Activated naive CD4-positive, alpha-beta T cell (primary cell): ENCODE measurements at places on chromosomes 7 and 10.

DNA sequence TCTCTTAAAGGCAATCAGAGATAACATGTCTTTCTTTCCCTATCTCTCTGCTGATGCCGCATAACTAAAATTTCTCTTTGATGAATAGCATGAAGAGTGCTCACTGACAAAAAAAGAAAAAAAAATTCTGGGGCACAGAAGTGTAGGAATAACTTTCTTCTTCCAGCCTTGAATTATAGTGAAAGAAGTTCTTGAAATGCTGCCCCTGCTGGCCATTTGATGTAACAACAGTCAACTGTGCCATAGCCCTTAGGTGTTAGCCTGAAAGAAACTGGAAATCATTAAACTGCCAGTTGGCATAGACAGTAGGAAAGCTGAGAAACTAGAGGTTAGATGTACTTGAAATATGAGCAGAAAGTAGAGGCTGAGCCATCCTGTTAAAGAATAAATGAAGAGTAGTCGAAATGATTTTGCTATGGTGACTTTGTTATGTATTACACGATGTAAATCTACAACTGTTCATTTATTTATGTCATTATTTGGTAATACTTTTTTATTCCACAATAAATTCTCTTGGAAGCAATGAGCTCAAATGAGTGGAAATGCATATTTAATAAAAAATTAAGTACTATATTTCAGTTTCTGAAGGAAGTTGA, 48.3 kb upstream of the FAM171A1 start:
- DNase-seq = no peak

DNA sequence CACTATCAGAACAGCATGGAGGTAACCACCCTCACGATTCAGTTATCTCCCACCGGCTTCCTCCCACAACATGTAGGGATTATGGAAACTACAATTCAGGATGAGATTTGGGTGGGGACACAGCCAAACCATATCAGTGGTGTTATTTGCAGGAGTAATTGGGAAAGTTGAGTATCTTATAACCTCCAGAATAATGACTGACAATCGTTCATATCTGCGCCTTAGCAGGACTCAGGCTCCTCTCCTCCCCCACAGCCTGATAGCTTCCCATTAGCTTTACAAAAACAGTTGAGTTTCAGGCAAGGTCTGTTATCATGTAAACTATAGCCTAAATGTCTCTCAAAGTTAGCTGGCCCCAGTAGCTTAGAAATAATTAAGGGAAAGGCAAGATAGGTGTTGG, 3.4 kb upstream of the ERCC6 start:
- no peak for DNase-seq

- DNase-seq = no peak
These were observed 902 bp upstream of the NFE2L3 start for GRCh38 chr7:26151096-26151495.

DNA sequence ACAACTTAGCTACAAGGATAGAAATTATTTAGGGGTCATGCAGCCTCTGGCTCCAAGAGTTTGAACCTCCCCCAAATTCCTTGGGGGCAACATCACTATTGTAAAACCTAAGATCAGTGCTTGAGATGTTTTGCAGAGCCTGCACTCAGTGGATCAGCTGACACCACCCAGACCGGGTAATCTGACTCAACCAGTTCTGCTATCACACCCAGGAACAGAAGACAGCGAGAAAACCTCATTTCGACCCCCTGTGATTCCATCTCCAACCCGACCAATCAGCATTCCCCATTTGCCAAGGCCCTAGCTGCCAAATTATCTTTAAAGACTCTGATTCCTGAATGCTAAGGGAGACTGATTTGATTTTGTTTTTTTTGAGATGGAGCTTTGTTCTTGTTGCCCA, 5.2 kb downstream of the TACR2 start:
- no peak for DNase-seq

DNA sequence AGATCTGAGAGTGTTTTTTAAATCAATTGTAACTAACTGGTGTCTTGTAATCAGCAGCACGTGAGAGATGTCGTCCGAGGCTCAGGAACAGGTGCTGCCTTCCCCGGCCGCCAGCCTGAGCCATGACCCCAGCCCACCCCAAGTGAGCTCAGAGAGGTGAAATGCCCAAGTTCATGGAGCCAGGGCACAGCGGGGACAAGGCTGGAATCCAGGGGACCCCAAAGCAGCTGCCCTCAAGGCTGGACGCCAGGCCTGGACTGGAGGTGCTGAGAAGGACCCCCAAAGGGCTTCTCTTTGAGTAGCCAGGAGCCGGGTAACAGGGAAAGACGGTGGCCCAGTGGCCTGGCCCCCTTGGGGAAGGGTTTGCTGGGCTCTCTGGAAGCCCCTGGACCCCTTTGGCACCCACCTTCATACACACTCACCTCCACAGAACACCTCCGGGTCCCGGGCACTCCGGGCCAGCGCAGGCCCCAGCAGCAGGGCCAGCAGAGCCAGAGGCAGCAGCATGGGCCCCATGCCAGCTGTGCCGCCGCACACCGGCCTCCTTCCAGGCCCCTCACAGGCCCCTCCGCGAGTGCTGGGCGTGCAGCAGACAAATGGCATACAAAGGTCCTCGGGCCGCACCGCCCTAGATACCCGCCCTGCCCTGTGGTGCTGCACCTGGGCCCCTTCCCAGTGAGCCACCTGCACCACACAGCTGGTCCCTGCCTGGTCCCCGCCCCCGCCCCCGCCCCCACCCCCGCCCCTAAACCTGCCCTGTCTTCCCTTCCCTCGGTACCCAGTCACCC, 24.0 kb upstream of the CNPY1 start:
- DNase-seq = no peak

GRCh38 chr10:49112098-49112497, 3.2 kb downstream of the VSTM4 start:
- DNase-seq = no peak
